ENCODE measurements at places on chromosomes 4 and X.

DNA sequence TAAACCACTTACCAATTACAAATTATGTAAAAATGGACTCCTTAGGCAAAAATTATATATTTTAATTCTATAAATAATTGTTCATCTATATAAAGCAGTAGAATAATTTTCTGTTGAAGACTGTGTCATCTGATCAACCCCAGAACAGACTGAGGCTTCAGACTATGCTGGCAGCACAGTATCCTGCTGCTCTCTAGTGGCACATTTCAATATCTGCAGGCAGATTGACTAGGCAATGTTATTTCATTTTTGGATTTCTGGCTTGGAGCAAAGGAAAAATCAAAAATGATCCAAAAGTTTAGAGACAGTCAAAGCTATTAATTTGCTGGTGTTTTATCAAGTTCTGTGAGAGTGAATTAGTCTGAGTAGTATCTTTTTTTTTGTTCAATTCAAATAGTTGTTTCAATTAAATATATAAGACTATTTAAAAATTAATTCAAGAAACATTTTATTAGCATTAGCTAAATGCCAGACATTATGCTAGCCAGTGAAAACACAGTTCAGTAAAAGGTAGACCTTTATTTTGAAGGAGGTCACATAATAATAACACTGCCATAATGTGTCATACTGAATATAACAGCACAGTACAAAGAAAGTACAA, 21.3 kb upstream of the SULT1E1 start:
- DNase-seq, result no peak

- no peak for DNase-seq
Observed at GRCh38 chr4:43244688-43245382, 352.3 kb downstream of the GRXCR1 start.

DNA sequence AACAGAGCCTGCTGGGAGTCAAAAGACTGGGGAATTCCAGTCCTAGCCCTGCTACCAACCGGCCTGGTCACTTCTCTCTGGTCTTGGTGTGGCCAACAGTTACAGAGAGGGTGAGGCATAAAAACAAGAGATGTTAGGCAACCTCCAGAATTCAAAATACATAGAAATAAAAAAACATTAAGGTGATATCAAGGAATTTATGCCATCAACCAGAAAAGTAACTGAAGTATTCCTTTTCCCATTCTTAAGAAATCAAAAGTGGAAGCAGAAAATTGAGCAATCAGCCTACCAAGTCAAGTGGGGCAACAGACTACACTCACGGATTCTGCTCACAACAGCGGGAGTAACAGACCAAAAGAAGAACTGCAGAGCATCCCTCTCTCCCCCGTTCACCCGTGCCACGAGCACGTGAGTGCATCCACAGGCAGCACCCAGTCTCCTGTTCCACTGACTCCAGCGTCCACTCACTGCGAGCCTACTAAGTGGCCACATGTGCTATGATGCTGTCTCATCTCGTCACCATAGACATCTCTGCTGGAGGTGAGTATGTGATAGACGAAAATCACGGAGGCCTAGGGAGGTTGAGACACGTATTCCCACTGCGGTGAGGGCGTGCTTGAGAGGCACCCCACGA, 29.3 kb downstream of the AFAP1 start:
- no peak for DNase-seq

DNA sequence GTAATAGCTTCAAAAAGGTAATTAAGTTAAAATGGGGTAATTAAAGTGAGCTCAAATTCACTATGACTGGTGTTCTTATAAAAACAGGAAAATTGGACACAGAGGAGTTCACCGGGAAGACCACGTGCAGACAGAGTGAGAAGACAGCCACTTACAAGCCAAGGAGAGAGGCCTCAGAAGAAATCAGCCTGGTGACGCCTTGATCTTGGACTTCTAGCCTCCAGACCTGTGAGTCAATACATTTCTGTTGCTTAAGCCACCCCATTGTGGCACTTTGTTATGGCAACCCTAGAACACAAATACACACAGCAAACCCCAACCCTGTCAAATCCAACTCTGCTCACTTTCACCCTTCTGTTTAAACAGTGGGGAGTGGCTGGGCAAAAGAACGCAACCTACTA, 4.1 kb upstream of the CD38 start:
- DNase-seq, result no peak

DNA sequence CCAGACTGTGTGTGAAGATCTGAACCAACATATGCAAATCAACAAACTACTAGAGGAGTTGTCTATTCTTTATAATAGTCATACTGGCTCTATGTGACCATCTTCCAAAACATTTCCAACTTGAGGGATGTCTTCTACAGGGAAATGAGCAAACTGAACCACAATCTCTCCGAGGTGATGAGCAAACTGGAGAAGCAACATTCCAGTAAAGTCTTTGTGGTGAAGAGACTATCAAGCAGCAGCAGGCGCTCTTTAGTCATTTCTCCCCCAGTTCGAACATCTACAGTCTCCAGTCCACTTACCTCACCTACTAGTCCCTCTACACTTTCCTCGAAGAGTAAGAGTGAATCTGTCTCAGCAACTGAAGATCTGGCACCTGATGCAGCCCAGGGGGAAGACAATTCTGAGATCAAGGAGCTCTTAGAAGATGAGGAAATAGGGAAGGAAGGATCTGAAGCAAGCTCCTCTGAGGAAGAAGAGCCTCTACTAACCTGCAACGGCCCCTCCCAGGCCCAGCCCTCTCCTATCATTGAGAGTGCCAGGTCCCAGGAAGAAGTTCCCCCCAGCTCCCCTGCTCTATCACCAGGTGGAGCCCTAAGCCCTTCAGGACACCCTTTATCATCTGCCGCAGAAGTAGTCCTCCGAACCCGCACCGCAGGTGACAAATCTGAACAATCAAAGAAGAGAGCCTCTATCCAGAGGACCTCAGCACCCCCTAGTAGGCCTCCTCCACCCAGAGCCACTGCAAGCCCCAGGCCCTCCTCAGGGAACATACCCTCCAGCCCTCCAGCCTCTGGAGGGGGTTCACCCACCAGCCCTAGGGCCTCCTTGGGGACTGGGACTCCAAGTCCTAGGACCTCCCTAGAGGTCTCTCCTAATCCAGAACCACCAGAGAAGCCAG, 98.1 kb downstream of the HNRNPD start:
- no peak for DNase-seq

GRCh38 chrX:9745417-9746115, 20.1 kb downstream of the GPR143 start:
- no peak for DNase-seq

DNA sequence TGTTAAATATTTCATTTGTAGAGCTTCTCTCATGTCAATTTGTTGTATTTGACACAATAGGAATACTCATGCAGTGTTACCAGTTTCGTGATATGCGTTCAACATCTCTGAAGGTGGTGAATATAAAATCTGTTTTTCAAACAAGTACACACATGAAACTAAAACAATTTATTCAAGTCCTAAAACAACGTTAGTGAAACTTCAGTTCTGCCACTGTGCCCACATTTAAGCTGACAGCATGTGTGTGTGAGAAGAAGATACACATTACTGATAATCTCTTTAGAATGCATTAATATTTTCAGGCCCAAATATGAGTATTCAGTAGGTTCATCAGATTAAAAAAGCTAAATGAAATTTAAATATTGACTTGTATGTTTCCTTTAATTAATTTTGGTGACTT, 21.7 kb downstream of the GAB1 start:
- DNase-seq, result no peak

GRCh38 chr4:117702353-117702752, 331.9 kb upstream of the NDST3 start:
- no peak for DNase-seq

- DNase-seq, result no peak
Observed at GRCh38 chr4:185219551-185220344, 10.3 kb downstream of the SNX25 start.
